ENCODE measurements at places on chromosomes 2 and 18.

GRCh38 chr2:12170121-12170520 lies 423.7 kb downstream of the LPIN1 start:
- DNase-seq: no peak

- no peak for DNase-seq
Observed at GRCh38 chr2:230346465-230346864, 19.5 kb downstream of the SP140L start.

DNA sequence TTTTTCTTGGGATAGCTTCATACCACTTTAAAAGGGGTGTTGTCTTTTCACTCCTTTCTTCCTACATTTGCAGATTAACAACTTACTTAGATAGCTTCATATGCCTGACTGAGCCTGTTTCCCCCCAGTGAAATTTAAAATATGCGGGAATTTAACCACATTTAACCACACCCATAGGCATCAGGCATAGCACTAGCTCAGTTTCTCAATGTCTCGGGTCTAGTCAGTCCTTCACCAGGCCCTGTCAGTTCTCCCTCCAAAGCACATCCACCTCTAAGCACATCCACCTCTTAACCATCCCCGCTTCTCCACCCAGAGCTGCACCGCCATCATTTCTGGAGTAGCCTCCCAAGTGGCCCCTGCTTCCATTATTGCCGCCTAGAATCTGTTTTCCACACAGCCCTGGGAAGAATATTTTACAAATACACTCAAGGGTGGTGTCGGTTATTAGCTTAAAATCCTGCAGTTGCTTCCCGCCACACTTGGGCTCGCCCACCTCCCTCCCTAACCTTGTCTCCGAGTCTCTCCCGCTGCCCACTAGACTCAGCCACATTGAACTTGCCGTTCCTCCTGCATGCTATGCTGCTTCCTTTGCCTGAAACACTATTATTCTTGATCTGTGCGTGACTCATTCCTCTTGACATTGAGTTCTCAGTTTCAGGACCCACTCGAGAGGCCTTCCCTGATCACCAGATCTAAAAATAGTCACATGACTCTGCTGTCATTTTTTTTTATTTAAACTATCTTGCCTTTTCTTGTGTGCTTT lies 68.3 kb downstream of the SPTBN1 start:
- DNase-seq: peak; percentile 74

GRCh38 chr18:53139746-53140500 lies 799.9 kb downstream of the DCC start:
- DNase-seq: no peak

All from GM03348 (cell line).